SK-N-DZ (cell line): ENCODE measurements at places on chromosomes 11 and 22.
A peak's percentile ranks its signal among the peaks of the same experiment; 100 is the strongest.

DNA sequence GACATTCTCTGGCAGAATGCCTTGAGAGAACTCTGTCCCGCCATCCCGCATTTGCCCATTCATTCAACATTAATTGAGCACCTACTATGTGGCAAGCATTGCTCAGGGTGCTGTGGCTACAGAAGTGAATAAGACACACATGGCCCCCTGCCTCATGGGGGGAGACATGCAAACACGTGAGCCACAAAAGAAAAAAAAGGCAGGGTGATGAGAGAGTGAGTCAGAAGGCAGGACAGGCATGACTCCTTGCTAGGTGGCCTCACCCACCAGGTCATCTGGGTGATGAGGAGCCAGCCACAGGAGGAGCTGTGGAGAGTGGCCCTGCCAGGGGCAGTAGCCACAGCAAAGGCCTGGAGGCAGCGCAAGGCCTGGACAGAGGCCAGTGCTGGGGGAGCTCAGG lies 4.9 kb downstream of the CHRM4 start:
- no peak for DNase-seq

- no peak for DNase-seq
These were observed 88.9 kb upstream of the DDI1 start for GRCh38 chr11:103947546-103947919.

GRCh38 chr11:96472085-96472484 lies 82.3 kb downstream of the JRKL start:
- no peak for DNase-seq

DNA sequence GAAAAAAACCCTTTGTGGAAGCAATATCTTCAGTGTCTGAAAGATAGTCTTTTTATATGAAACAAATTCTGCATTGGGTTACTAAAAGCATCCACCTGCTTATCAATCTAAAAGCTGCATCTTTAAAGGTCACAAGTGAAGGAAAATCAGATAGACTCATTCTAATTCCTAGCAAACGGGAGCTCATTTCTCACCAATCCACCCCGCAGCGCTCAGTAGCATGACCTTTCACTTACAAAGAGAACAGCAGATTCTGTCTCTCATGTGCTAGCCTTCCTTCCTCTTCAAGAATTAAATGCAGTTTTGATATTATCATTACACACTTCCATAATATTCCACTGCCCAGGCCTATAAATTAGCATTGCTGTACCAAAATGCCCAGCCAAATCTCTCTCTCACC lies 212.9 kb downstream of the CADM1 start:
- DNase-seq: peak; percentile 5
